Muscle of leg (tissue), 16 donors: ENCODE measurements at places on chromosomes 5 and 9. TPM values are rescaled to one million over a fixed set of nuclear protein-coding genes. Genes with fewer than 3 reads are reported as not detected.

DNA sequence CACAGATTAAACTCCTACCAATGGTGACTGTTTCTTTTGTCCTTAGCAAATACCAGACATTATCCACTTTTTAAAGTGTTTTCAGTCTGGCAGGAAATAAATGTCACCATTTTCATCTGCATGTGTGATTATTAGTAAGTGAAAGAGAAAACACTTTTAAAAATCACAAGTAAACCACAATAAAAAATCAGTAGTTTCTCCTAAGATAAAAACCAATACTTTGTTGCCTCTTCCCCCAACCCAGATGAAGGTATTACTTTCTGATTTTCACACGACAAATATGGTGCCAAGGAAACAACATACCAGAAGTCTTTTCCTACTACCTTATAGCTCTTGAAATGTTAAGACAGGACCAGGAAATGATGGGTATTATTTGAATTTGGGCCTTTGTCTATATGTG lies 11.5 kb upstream of the MAP3K1 start:
- DNase-seq = no peak

- DNase-seq = peak; percentile 80
Measured at GRCh38 chr9:92480986-92481633, 1.2 kb downstream of the ASPN start.

GRCh38 chr9:87040410-87041009 lies 93.2 kb upstream of the GAS1 start:
- no peak for DNase-seq

DNA sequence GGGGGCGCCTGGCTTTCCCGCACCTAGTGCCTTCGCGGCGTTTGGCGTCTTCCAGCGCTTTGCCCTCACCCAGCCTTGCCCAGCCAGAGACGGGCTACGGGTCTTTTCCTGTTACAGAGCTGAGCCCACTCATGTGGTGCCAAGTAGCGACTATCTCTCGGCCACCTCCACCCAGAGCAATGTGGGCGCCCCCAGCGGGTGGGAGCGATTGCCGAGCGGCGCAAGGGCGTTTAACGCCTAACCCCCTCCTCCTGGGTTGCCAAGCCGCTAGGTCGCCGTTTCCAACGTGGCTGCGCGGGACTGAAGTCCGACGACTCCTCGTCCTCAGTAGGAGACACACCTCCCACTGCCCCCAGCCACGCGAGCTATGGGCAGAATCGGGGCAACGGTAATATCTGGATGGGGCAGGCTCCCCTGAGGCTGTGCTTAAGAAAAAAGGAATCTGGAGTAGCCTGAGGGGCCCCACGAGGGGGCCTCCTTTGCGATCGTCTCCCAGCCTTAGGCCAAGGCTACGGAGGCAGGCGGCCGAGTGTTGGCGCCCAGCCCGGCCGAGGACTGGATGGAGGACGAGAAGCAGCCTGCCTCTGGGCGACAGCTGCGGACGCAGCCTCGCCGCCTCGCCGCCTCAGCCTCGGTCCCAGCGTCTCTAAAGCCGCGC lies 5.8 kb downstream of the TLX3 start:
- peak; percentile 79 for DNase-seq

- DNase-seq = no peak
Measured at GRCh38 chr5:176368726-176369125, 3.4 kb downstream of the ARL10 start.

- peak; percentile 68 for DNase-seq
Measured at GRCh38 chr9:124399968-124400940, 15.0 kb downstream of the PSMB7 start.

DNA sequence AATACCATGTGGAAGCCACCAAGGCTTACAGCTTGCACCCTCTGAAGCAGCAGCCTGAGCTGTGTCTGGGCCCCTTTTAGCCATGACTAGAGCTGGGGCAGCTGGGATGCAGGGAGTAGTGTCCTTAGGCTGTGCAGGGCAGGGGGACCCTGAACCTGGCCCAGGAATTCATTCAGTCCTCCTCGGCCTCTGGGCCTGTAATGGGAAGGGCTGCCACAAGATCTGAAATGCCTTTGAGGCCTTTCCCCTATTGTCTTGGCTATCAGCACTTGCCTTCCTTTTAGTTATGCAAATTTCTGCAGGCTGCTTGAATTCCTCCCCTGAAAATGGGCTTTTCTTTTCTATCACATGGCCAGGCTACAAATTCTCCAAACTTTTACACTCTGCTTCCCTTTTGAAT lies 9.0 kb downstream of the GPR150 start:
- no peak for DNase-seq

DNA sequence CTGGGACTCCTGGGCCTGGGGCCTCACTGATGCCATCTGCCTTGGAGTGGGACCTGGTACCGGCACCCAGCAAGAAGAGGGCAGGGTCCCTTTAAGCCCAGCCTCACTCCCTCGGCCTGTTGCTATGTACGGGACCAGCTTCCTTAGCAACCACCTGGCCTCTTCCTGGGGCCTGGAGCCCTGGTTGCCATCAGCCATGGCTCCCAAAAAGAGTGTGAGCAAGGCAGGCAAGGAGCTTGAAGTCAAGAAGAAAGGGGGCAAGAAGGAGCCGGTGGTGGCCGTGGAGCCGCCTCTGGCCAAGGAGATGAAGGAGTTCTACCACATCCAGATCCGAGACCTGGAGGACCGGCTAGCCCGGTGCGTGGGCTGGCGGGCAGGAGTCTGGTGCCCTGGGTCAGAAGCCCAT lies at the start of gene CFAP157:
TSS of gene CFAP157 (plus strand) at position 153 of the 406 bp plus-strand sequence. CDS start at position 197, 44 bp downstream.
- no peak for DNase-seq

DNA sequence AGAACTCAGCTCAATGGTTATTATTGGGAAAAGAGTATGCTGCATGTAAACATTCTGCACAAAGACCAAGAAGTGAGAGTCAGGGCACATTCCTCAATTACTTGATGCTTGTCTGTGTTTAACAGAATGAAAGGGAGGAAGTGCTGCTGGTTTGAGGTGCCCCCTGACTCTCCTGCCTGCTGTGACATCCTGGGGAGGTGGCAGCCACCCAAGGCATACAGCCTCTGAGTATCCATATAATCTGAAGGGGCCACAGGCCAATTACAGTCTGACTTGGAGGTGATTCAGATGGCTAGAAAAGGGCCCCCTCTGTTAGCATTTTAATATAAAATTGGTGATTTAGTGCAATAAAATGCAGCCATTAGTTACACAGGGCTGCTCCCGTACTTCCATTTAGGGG lies 313.8 kb downstream of the ASTN2 start:
- no peak for DNase-seq

- DNase-seq = peak; percentile 59
Measured at GRCh38 chr9:72185561-72185960, 36.3 kb downstream of the GDA start.

- DNase-seq = no peak
Measured at GRCh38 chr9:33022303-33022702, 2.8 kb upstream of the DNAJA1 start.

DNA sequence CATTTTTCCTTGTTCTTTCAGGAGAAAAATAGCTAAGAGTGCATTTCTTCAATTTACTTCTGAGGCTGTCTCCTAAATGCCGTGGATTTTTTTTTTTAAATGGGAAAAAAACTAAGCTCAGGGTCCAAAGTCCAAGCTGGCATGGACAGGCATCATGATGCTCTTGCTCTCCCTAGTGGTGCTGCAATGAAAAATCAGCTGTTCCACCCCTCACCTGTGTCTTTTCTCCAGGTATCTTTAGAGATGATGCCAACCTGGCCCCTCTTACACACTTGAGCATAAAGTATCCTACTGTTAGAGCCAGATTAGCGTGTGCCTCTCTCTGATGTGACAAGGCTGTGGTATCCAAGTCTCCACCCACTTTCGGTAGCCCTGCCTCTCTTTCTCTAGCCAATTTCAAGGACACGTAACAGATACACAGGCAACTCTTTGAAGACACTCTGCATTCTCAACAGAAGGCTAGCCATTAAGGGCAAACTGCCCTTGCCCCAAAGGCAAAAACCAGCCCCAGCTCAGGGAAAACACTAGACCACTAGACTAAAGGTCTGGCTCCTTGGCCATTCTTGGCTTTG lies 208.8 kb downstream of the SAXO1 start:
- no peak for DNase-seq

- no peak for DNase-seq
Measured at GRCh38 chr5:150457121-150457520, 7.6 kb upstream of the RPS14 start.

Gene CDC42SE2
- 19.7 TPM for total RNA-seq

Gene CDC20B
- not detected for total RNA-seq

Gene AGXT2
- total RNA-seq = 0.04 TPM

Gene SPATA31A3
- not detected for total RNA-seq
